EH (cell line): ENCODE measurements at places on chromosomes 2 and 18.

DNA sequence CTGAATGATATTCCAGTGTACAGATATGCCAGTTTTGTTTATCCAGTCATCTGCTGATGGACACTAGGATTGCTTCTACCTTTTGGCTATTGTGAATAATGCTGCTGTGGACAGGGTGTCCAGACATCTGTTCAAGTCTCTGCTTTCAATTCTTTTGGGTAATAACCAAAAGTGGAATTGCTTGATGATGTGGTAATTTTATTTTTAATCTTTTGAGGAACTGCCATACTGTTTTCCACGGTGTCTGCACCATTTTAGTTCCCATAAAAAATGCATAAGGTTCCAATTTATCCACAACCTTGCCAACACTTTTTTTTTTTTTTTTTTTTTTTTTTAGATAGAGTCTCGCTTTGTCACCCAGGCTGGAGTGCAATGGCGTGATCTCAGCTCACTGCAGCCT, 141.9 kb upstream of the REV1 start:
- no peak for DNase-seq

DNA sequence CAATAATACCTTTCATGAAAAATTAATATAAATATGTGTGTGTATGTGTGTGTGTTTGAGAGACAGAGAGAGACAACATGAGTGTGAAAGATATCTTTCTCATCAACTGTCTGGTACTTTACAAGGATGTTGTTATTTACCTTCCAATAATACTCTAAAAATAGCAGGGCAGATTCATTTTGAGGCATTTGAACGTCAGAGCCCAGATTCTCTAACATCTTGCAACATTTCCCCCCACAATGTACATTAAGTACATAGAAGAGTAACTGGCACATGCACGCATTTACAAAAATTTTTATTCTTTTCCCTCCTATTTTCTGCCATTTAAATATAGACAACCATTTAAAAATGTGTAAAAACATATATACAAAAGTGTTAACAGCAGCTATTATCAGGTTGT, 100.9 kb downstream of the PID1 start:
- DNase-seq, result no peak

- no peak for DNase-seq
These were observed 54.6 kb upstream of the ODC1 start for GRCh38 chr2:10502803-10503107.

DNA sequence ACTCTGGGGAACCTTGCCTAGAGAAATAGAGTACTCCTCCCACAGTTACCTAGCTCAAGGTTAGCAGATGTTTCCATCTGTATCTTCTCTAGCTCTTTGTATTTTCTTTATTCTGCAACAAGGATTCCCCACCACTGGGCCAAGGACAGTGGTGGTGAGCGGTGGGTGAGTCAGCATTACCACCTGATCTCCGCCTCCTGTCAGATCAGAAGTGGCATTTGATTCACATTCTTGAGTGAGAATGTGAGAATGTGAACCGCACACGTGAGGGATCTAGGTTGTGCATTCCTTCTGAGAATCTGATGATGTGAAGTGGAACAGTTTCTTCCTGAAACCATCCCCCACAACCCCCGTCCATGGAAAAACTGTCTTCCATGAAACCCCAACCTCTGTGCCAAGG, 9.0 kb downstream of the EPB41L3 start:
- no peak for DNase-seq
